Testis (tissue), 5 donors: ENCODE measurements at places on chromosomes 12 and 14.
A peak's percentile ranks its signal among the peaks of the same experiment; 100 is the strongest.

DNA sequence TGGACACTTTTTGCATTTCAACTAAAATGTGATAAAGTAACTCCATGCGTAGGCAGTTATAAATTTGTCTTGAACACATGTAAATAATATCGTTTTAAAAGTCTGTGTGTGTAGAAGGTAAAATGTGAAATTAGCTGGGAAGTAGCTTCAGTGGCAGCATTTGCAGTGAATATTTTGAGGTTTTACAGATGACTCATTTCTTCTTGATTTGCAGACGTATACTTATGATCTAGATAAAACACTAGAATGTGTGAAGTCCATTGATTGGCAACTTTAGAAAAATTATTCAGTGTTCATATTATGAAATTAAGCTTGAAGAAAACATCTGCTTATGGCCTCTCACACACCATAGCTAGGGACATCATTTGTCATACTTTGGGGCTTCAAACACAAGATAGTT, 788.6 kb upstream of the NOVA1 start:
- no peak for DNase-seq

DNA sequence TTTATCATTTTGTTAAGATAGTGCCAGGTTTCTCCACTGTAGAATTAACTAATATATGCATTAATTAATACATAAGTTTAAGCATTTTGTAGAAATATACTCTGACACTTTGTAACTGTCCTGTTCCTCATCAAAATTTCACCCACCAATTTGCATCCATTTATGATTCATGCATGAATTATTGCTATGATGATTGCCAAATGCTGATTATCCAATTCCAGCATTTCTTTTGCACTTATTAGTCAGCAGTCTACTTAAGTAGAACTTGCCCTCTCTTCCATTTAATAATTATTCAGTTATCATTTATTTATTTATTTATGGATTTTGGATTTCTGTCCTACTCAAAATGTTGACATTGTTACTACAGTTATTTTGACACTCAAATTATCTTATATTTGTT, 72.2 kb downstream of the SLC6A15 start:
- DNase-seq: no peak

DNA sequence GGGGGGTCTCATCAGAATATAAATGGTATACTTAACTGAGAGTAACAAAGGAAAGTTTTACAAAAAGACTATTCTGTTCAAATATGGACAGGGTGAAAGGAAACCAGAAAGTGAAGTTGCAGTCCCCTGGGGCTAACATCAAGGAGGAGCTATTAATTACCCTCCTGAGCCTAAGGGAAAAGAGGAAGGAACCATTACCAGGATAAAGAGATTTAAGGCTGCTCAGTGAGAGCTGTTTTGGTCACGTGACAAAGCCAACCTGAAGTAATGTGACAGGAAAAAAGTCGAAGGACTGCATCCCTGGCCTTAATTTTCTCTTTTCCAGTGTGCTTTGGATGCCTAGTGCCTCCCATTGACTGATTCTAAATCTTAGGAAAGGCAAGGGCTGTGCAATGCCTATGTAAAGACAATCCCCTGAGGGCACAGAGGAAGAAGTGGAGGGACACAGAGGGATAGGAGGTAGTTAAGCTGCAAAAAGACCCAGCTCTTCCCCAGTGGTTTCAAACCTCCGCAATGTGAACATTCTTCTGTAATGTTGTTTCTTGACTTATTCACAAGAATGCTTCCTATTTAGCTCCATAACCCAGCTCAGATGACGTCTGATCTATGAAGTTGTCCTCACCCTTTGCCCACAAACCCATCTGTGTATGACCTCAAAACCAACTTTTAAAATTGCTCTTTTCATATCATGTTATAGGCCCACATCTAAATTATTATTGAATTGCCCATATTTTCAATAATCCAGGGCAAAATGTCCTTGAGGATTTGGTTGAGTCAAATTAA, 187.7 kb upstream of the DCN start:
- DNase-seq: no peak

GRCh38 chr12:11763760-11764520, 114.5 kb downstream of the ETV6 start:
- no peak for DNase-seq

DNA sequence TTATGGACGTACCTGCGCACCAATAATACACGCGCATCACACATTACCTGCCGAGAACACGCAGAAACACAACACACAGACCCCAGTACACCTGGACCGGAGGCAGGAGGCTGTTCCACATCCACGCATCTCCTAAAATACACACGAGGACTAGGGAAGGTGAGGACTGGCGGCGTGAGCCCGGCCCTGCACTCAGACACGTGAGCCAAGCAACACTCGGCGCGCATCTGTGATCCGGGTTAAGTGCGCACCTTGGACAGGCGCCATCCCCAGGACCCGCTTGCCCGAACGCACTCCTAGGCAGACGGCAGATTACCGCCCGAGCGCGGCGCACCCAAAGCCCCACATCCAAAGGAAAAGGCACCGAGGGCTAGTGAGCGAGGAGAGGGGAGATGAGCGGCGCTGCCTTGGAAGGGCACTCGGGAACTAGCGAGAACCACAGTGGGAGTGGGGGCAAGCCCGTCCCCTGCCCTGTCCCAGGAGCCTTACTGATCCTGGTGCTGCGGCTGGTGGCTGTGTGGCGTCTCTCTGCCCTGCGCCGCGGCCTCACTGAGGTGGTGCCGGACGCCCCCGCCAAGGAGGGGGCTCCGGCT, 417 bp downstream of the GLS2 start:
- peak; percentile 34 for DNase-seq

GRCh38 chr12:6788972-6789924, at the start of gene CD4:
Gene CD4, plus strand, starts transcription at chr12:6789528. Its CDS starts 10,611 bp downstream, at chr12:6800139.
- DNase-seq: peak; percentile 61

DNA sequence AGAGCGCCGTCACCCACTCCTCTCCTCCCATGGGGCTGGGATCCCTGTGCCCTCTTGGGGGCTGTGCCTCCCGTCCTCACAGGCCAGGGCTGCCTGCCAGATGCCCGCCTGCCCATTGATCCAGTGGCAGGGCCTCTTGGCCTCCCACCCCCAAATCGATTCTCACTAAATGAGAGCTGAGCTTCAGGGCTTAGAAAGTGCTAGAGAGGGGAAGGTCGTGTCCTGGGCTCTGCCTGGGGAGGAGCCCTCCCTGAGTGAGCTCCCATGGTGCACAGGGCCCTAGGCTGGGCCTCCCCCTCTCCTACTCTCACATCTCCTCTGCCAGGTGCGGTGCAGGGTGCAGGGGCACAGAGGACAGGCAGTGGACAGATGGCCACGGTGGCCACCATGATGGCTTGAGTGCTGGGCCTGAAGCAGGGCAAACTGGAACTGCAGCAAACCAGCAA, 9.2 kb downstream of the BEGAIN start:
- no peak for DNase-seq

DNA sequence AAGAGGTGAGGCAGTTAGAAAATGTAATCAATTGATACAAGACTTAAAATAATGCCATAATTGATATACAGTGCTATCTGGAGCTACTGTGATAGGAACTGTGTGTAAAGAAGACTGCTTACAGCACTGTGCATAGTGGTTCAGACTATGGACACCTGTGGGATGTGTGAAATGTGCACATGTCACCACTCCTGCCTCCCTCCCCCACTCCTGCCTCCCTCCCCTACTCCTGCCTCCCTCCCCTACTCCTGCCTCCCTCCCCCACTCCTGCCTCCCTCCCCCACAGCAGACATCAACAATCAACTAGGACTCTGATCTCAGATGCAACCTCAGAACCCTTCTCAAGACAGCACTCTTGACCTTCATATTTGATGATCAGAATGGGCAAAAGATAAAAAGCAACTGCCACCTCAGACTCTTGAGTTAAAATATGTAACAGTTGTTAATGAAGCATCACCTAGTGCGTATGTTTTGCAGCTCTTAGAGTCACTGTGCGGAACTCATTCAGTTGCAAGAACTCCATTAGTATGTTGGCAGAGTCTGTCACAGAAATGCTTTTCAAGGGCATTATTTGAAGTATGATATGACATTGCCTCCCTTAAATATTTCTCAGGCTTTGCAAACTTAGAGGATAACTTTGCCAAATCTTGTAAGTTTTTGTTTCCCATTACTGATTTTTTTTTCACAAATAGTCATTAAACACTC, 255.2 kb upstream of the DDHD1 start:
- DNase-seq: no peak

DNA sequence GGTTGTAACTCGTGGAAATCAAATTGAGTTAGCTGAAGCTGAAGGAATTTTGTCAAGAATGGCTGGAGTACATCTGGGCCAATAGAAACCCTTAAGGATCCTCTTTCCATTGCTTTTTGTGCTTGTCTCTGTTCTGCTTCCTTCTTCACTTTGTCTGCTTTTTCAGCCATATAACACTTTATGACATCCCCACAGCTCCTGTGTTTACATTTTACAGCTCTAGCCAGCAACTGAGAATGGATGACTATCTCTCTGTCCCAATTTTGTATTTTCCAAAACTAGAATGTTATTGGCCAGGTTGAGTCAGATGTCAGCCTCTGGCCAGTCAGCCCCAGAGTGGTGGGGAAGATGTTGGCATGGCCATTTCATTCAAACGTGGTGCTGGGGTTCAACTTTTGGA, 57.6 kb downstream of the PELI2 start:
- DNase-seq: no peak

GRCh38 chr14:62882967-62883366, 162.3 kb downstream of the KCNH5 start:
- DNase-seq: no peak

- no peak for DNase-seq
These were observed 120.7 kb upstream of the PCED1B start for GRCh38 chr12:46958599-46959290.

GRCh38 chr12:78540606-78541336, 323.8 kb upstream of the SYT1 start:
- DNase-seq: no peak

GRCh38 chr12:89414322-89414721, 62.0 kb upstream of the DUSP6 start:
- no peak for DNase-seq

GRCh38 chr12:132083614-132083940, 60.5 kb downstream of the DDX51 start:
- no peak for DNase-seq

- DNase-seq: no peak
These were observed 1.7 kb upstream of the CHPT1 start for GRCh38 chr12:101695706-101696105.

DNA sequence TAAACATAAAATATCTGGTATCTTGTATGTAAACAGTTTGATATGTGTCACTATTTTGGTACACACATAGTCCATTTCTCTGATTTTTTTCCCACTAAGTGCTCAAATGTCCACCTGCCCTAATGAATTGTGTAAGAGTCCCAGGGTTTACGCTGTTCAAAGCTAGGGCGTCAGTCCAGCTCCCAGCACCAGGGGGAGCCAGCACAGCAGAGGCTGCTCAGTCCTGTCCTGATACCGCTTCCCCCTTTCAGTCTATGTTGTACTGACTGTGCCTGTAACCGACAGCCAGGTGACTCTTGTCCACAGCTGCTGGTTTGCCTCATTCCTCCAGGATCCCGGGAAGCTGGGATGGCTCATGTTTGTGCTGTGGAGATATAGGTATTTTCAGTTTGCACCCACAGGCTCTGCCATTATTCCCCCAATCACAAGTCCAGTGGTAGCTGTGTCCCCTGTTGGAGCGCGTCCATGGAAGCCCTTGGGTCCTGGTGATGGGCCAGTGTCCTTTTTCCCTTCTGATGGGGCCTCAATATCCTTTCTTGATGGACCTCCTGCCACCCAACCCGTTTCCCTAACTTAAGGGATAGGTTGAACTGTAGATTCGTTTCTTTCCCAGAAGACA, 242.0 kb downstream of the NEDD1 start:
- DNase-seq: peak; percentile 84

DNA sequence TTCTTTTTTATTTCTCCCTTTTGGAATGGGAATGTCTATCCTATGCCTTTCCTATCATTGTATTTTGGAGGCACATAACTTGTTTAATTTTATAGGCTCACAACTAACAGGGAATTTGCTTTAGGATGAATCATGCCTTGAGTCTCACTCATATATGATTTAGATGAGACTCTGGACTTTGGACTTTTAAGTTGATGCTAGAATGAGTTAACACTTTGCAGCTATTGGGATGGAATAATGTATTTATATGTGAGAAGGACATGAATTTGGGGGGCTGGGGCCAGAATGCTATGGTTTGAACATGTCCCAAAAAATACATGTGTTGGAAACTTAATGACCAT, 365.3 kb downstream of the ZFP36L1 start:
- no peak for DNase-seq

- DNase-seq: peak; percentile 85
These were observed 1.1 kb downstream of the DIP2B start for GRCh38 chr12:50505675-50506530.

GRCh38 chr12:132277374-132277941, 51.9 kb downstream of the GALNT9 start:
- no peak for DNase-seq

DNA sequence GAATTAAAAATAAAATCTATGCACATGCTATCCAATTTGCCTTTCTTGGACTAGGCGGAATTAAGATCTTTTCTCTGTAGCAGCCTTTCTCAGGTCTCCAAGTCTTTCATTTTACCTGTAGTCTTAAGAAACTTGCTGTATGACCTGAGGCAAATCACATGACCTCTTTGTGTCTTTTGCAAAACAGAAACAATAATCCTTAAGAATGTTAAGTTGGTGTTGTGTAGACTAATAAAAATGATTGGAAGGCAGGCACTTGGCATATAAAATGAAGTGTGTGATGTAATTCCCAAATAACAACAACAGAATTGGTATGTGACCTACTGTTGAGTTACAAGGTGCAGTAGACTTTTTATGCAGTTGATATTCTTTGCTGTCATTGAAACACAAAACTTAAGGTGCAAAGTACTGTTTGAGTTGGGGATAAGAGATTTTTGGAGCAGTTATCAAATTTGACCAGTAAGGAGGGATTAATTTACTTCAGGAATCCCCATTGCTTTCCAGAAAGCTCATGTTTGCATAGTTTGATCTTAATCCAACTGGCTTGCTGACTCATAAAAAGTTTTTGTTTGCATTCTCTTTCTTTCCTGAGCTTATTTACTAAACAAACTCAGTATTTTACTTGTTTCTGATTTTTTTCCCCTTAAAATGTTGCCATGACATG, 51.4 kb downstream of the SUSD6 start:
- DNase-seq: no peak

DNA sequence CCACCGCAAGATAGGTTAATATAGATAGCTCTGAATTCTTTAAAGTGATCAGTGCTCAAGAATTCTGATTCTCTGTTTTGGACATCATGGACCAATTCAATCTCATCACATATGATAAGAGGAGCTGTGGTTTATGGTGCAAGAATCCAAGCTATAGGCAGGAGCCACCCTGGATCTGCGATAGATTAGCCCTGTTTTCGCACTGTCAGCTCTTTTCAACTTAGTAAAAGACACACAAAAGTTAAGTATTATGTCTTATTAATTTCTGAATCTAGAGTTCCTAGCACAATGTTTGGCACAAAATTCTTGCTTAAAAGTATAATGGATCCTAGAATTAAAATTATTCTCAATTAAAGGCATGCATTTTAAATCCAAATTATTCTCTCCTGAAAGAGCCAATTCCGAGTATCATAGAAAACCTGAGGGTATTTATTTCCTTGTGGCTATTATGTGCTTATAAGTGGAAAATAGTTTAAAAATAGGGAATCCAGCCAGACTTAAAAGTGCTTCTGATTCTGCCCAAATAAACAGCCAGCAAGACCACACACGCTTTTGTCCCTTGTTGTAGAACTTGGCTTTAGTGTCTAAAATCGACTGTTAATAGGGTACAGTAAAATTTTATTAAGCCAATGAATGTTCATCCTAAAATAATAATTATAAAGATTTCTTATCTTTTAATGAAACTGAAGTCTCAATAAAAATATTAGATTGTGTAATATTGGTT, 184.9 kb upstream of the FLRT2 start:
- peak; percentile 36 for DNase-seq

- peak; percentile 92 for DNase-seq
These were observed at the start of gene HOXC13 for GRCh38 chr12:53938326-53939140. Gene HOXC13, plus strand, starts transcription at chr12:53938831. Its CDS starts 76 bp downstream, at chr12:53938907.

GRCh38 chr12:6195665-6196535, 4.3 kb upstream of the CD9 start:
- DNase-seq: peak; percentile 92
